ENCODE measurements at places on chromosomes 3 and 15.

- no peak for DNase-seq
Measured at GRCh38 chr15:70152070-70152480, 54.4 kb upstream of the TLE3 start.

DNA sequence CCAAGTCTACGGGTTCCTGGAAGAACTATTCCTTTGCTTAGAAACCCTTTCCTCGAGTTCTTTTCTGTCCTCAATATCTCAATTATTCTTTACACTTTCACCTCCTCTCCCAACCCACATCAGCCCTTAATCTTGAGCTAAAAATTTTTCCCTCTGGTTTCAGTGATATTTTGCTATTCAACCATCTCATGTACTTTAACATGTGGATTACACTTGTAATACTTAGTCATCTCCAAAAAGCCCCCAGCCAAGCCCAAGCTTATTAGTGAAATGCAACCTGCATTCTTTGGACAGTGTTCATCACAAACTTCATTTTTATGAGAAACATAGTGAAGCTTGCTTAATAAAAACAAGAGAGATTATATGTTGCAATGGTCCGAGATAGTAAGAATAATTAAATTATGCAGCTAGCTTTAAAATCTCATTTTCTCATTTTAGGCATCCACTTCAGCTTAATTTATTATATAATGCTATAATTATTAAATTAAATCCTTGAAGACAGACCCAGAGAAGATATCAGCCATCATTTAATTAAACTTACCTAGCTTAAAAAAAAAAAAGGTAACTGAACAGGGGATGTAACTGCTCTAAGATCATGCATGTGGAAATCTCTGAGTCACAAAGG is 534.5 kb upstream of the TBL1XR1 start:
- no peak for DNase-seq

DNA sequence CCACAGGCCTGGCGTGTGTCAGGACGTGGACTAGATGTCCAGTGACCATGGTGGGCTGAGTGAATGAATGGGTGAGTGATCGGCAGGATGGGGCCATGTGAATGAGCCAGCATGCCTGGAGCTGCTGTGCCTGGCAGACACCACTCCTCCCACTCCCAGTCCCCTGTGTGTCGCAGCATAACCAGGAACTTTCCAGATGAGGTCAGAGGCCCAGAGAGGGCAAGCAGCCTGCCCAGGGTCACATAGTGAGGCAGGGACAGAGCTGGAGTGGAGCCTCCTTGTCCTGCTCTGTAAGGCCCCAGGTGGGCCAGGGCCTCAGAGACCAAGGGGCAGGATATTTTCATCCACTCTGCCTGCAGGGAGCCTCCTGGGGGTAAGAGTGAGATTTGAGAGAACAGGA is 6.4 kb downstream of the IQSEC1 start:
- no peak for DNase-seq

- DNase-seq, result no peak
Measured at GRCh38 chr3:45319231-45319995, 69.0 kb upstream of the LARS2 start.

DNA sequence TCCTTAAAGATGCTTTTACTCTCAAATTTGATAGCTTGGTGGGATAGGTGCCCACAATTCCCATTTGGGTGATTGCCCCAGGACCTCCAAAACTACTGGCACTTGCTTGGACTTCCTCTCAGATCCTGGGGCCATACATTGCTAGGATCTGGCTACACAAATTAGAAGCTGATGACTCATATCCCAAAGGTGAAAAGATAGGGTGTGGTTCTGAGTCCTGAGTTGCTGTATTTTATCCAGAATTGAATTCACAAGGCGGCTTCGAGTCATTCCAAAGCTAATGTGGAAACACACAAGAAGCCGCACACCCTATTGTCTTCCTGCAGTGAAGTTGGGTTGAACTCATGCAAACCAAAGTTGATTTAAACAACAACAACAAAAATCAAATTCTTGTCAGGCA is 53.4 kb downstream of the DUT start:
- no peak for DNase-seq

- peak; percentile 58 for DNase-seq
Measured at GRCh38 chr15:64067564-64068030, 21.3 kb upstream of the DAPK2 start.

DNA sequence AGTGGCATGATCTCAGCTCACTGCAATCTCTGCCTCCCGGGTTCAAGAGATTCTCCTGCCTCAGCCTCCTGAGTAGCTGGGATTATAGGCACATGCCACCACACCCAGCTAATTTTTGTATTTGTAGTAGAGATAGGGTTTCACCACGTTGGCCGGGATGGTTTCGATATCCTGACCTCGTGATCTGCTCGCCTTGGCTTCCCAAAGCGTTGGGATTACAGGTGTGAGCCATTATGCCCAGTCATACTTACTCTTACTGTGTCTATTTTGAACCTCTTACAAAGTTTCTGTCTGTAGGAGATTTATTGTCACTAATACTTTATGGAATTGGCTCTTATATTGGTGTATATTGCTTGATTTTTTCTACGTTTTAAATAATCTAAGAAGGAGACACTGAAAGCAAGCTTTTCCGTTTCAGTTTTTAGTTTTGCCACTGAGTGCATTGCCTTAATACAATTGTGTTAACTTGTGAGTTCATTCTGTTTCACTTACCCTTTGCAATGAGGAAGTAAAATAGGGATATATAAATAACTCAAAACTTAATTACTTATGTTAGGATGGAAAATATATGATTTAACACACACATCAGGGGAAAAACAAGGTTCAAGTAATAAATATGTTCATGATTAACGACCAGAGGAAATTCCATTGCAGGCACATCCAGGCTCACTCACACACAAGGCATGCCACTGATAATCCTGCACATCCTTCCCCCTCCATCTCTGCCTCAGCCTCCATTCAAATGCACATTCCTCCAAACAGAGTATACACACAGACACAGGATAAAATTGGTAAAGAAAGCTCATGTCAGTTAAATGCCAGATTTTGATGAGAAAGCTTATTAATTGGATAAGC is 279.3 kb upstream of the RASGRP1 start:
- no peak for DNase-seq

DNA sequence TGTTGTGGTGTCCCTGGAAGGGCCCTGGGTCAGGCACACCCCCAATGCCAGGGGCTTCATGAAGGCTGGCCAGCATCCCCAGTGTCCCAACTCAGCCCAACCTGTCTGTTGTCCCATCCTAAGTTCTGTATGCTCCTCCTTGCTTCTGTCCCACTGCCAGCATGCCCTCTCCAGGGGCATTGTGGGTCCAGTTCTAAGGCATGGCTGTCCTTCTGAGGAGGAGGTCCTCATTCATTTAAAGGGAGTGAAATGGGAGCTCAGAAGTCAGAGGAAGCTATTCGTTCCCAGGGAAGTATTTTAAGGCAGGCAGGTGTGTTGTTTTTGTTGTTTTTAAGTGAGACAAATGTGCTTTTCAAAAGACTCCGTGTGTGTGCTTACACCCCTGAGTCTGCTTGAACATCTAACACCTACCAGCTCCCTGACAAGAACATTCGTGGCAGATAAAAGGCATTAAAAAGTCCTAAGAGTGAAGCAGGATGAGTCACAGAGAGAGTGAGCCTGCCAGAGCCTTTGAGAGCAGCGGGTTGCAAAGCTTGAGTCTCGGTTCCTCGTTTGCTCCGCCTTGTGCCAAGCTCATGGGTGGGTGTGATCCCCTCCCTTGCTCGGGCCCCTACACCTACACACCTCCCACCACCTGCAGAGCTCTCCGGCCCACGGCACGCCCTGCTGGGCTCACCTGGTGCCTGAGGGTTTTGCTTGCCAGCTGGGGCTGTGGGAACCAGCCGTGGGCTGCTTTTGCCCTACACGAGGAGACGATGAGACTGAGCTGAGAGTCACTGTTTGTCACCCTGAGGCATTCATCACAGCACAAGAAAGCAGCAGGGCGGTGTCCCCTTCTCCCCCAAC is 183.4 kb upstream of the TOPAZ1 start:
- DNase-seq, result peak; percentile 25

DNA sequence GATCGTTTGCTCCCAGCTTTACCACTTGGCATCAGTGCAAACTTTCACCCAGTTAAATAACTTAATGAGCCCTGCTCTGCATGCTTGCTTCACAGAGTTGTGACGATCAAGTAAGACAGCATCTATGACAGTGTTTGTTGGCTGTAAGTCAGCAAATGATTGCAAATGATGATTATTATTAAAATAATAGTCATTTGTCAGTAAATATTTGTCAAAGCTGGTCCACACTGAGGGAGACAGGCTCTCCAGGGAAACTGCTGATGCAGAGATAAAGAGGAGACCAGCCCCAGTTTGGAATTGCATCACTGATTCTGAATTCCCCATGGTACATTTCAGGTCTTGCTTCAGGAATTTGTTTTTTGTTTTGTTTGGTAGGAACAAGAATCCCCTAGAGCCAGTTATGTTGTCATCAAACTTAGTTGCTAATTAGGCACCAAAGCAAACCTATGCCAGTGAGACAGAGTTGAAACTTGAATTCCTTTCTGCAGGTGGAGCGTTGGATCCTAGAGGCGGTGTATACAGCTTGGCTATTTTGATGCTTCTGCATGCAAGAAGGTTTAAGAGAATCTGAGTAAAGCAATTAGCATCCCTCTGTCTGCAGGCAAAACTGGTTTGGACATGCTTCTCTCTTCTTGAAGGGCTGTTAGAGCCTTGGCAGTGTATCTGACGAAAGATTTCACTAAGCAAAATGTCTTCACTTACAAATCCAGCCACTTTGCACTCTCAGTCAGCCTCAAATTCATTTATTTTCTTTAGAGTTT is 338.6 kb upstream of the TPRG1 start:
- DNase-seq, result no peak

DNA sequence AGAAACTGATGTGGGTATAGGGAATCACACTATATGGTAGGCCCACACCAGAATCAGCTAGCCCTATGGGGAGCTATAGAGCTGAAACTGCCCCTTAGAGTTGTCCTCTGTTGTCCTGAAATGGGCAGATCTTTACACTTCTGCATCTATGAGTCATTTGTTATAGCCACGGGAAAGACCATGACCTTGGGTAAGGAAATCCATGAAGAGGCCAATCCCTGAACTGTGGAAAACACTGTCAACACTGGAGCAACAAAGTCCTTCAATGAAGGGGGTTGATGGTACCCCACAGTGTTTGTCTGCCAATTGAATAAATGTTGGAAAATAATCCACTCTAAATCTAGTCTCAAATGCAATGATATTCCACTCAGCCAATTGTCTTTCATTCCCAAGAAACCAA is 5.2 kb upstream of the CD200R1 start:
- no peak for DNase-seq

DNA sequence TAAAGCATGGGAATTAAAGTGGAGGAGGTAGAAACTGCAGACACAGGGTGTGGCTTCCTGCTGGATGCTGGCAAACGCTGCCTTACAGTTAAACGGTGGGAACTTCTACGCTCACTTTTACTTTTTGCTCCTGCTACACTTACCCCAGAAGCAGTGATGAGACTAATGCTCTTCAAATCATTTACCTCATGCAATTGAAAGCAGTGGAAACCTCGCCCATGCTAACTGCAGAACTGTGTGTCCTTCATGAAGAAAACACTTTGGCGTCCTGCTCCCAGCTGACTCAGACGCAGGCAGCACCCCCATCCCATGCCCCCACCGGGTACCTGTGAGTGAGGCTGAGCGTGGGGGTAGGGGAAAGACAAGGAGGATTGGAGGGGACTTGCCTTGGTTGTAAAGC is 31.8 kb downstream of the UPK1B start:
- DNase-seq, result no peak

DNA sequence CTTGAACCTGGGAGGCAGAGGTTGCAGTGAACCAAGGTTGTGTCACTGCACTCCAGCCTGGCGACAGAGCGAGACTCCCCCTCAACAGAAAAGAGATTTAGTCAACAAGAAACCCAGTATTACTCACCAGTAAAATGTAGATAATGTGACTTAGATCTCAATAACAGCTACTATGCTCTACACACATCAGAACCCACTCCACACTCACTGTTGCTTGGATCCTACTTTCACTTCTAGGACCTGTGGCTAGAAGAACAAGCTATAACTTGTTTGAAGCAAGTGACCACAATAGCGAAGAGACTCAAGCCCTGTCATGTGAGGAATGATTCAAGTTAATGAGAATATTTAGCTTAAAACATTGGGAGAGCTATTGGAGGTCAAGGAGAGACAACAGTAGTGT is 100.7 kb downstream of the ANXA2 start:
- no peak for DNase-seq

DNA sequence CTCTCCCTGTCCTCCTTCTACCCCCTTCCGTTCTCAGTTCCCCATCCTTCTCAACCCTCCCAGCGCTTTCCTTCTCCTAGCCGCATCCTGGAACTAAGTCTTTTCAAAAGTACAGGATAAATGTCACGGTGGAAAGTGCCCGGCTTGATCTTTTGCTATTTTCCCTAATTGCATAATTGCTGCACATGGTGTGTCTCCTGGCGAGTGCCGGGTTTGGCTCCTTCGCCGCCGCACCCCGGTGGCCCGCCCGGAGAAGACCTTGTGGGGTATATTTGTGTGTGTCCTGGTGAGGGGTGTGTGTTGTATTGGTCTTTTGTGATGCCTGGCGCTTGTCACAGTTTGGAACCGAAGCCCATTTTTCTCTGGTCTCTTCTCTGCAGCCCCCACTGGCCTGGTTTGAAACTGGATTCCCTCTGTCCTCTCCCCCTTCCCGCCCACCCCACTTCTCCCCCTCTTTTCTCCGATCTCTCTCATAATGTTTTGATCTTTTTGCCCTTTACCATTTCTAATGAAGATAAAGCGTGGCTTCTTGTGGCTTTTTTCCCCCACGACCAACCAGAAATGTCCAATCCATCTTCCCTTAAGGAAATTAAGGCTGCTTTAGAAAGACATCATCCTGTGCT is 692 bp downstream of the UBE2E2 start:
- no peak for DNase-seq

GRCh38 chr3:158313338-158313927 is 203.5 kb downstream of the RSRC1 start:
- no peak for DNase-seq

GRCh38 chr3:143971359-143972154 is at the start of gene DIPK2A:
TSS of gene DIPK2A (plus strand) at chr3:143971823. CDS start at chr3:143972333, 510 bp downstream.
- DNase-seq, result peak; percentile 94

DNA sequence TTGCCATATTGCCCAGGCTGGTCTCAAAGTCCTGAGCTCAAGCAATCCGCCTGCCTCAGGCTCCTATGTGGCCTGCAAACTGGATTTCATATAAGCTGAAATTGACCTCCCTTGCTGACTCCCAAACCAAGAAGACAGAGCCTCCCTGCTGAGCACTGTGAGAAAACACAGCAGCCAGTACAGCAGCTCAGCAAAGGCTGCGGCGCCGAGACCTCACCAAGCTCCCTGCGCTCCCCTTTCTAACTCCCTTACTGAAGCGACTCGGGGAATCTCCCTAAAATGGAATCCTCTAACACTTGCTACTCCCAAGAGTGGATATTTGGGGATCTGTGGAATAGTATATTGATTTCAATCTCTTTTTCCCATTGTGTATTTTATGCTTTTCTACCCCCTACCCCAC is 34.6 kb downstream of the MUC20 start:
- DNase-seq, result no peak

- DNase-seq, result no peak
Measured at GRCh38 chr15:74829486-74829885, 3.1 kb downstream of the CPLX3 start.

DNA sequence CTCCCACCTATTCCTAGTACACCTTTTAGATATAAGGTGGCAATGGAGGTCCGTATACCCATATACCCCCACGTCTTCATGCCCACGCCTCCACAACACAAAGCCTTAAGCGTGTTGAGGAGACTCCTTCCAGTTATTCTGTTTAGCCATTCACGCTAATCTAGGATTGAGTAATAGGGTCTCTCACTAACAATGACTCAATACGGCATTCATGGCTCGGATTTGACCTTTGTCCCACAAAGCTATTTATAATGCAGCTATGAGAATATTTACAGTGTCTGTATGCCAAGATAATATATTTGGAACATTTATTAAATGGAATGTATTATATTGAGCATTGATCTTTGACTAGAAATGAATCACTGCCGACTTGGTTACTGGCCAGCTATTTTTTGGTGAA is 215.8 kb downstream of the KCNH8 start:
- DNase-seq, result no peak
